Right renal cortex interstitium (tissue), 3 donors: ENCODE measurements at places on chromosomes 6 and 20.

GRCh38 chr6:52537001-52537753, 39.7 kb downstream of the TRAM2 start:
- DNase-seq = no peak

DNA sequence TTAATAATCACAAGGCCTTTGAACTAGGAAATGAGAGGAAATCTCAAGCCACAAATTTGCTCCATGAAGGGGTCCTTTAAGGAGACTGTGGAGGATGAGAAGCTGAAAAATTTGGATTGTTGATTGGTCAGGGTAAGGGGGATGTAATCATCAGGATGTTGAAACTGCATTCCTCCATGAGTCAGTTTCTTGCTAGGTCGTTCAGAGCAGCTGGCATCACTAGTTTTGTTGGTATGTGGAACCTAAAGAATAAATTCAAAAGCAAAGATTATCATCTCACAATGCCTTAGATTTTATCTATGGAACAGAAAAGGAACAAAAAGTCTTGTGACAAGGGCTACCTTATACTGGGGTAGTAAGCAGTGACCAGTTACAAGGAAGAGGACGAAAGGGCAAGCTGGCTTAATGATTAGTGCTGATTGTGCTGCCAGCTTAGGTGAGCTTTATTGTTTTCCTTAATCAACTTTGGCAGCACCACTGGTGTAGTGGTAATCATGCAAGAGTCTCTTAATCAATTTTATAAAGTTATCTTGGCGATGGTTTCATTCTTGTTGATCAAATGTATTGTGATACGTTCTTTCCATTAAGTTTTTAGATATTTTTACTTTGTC, 36.6 kb downstream of the CRISP2 start:
- DNase-seq = no peak

- no peak for DNase-seq
Measured at GRCh38 chr6:44025226-44025625, 102.0 kb downstream of the MRPL14 start.

GRCh38 chr6:147561726-147562125, 53.2 kb downstream of the SAMD5 start:
- DNase-seq = no peak

DNA sequence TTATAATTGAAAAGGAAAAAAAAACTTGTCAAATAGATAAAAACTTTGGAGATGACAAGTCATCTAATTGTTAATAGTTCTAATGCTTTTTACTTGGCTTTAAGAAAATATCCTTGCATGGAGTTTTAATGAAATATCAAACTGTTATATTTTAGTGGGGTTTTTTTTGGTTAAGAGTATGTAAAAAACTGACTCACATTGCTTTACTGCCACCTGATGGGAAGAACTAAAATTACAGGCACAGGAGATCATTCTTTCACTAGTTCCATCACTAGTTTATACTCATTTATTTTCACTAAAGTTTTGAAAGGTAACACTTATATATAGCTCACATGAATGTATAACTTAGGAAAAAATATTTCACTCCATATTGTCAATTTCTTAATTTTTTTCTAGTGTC, 309.1 kb downstream of the LMBRD1 start:
- DNase-seq = no peak

DNA sequence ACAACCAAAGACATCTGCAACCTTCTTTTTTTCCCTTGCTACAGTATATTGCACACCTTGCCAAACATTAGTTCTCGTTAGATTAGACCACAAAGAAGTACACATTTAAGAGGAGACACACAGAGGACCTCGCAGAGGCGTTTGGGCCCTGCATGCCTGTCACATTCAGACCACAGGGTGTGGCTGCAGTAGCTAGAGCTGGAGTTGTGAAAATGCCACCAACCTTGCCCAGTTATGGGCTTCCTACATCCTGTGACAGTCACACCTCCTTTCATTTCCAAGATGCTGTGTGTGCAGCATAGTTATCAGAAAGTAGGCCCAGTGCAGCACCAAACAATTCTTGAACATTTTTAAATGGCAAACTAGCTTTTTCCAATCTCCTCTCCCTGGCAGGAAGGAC, 2.4 kb downstream of the SYNE1 start:
- DNase-seq = no peak

DNA sequence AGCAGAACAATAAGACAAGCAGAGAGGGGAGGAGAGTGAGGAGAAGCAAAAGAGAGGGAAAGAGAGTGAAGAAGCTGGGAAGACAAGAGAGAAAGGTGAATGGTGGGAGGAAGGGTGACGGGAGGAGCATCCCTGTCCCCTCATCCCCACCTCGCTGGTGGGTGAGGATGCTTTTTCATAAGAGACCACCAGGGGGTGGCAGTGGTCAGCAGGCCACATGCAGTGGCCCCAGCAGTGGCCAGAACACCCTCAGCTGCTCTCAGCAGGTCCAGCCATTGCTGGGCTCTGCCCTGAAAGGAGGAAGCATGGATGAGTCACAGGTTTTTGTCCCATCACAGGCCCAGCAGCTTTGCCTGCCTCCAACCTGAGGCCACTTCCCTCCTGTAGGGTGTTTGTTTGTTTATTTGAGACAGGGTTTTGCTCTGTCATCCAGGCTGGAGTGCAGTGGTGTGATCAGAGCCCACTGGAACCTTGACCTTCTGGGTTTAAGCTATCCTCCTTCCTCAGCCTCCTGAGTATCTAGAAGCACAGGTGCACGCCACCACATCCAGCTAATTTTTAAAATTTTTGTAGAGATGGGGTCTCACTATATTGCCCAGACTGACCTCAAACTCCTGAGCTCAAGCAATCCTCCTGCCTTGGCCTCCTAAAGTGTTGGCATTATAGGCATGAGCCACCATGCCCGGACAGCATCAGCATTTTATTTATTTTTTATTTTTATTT, 24.0 kb downstream of the FGD2 start:
- no peak for DNase-seq

DNA sequence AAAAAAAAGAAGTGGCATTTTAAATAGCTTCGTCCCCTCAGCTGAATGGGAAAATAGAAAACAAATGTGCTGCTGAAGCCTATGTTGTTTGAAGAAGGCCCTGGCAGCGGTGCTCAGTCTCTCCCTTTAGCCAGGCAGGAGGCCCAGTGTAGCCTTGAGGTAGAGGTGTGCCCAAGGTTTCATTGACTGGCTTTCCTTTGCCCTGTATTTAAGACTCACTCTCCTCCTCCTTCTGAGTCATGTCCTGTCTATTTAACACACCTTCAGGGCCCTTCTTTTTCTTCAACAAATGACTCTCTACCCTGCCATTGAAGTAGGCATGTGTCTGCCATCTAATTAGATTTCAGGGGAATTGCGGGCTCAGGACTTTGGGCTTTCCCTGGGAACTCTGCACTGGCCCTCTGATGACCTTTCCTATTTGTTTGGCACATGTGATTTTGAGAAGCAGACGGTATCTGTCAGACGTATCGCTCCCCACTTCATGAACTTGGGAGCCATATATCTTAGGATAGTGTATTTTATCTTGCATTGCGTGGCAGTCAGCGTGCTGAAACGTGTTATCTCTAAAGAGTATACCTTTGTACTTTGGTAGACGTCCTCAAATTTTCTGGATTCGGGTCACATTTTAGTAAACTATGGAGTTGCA, 4.3 kb downstream of the TJAP1 start:
- no peak for DNase-seq

DNA sequence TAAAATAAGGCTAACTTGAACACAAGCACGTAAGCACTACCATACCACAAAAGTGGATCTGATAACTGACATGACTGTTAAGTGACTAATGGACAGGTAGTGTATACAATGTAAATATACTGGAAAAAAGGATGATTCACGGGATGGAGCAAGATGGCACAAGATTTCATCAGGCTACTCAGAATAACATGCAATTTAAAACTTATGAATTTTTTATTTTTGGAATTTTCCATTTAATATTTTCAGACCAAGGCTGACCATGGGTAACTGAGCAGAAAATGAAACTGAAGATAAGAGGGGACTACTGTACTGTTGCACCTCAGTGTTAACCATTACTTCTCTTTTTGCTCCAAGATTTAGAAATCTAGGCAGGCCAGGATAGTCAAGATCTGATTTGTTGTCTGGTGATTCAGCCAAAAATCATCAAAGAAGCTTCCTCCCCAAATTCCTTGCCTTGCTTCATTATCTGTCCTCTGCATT, 45.4 kb downstream of the TPBG start:
- DNase-seq = no peak

DNA sequence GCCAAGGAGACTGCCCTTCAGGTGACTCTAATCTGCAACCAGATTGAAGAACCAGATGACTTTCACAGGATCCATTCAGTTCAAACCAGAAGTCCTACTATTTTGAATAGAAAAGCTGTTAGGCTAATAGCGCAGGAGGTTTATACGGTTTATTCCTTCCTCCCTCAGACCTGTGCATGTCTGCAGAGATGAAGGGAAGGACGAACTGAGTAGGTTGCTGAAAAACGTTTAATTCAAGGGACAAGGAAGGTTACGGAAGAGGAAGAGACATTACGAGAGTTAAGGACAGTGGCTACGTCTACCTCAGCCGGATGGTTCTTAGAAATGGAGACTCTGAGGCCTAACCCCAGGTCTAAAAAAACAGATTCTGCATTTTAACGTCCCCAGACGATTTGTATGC, 978 bp downstream of the AURKA start:
- no peak for DNase-seq

DNA sequence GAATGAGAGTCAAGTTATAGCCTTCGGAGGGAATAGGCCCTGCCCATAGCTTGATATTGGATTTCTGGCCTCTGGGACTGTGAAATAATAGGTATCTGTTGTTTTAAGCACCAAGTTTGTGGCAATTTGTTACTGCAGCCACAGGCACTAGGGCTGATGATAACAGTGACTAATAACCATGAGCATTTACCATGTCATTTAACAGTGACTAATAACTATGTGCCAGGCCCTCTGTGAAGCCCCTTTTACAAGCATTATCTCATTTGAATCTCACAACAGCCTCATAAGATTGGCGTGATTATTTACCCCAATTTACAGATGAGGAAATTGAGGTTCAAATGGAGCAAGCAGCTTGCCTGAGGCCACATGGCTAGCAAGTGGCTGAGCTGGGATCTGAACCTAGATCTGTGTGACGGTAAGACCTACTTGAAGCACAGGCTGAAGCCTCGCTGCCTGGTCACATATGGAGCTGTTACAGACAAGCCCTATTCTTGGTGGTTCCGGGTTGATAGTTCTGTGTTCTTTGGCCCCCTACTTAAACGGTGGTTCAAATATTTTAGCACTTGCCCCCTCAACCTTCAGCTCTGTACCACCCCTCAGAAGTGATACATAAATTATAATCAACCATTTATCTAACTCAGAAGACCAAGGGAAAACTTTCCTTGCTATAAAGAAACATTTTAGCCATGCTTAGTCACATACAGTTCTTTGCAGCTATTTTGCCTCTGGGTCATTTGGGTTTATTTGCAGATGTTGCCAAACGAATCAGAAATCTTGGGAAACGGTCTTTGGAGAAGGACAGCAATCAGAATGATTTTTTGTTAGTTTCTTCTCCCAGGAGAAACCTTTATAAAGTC, 98.3 kb downstream of the ELOVL5 start:
- DNase-seq = no peak

- DNase-seq = no peak
Measured at GRCh38 chr6:130697995-130698535, 129.1 kb upstream of the SMLR1 start.

- DNase-seq = no peak
Measured at GRCh38 chr20:63099456-63100173, 92.9 kb upstream of the BHLHE23 start.

- no peak for DNase-seq
Measured at GRCh38 chr6:132490024-132490423, 22.9 kb downstream of the STX7 start.

DNA sequence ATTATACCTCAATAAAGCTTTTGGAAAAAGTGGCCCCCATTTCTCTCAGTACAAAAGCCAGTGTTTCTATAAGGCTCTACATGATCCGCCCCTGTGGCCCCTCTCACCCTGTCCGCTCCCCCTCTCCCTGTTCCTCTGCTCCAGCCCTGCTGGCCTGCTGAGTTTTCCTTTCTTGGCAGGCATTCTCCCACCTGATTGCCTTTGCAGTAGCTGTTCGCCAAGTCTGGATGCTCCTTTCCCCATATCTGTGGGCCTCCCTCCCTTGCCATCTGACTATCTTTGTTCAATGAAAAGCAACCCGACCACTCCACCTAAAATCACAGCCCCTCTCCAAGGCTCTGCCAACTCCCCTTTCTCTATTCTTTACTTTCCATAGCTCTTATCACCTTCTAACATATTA, 33.2 kb downstream of the CDH22 start:
- no peak for DNase-seq

- peak; percentile 57 for DNase-seq
Measured at GRCh38 chr6:26155061-26155930, 68.1 kb downstream of the HFE start.

DNA sequence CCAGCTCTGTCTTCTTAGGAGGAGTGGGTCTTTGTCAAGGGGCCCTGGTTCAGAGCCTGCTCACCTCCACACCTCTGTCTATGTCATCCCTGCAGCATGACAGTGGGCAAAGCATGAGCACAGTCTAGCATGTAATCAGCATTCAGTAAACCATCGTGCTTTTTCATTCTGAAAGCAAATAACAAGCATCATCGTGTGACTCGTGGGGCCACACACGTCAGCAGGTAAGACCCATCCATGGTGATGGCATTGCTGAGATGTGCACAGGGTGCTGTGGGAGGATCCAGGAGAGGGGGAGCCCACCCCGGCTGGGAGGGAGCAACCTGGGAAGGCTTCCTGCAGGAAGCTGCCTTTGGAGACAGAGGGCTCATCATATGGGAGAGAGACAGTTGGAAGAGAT, 106.7 kb downstream of the TMEM242 start:
- no peak for DNase-seq

DNA sequence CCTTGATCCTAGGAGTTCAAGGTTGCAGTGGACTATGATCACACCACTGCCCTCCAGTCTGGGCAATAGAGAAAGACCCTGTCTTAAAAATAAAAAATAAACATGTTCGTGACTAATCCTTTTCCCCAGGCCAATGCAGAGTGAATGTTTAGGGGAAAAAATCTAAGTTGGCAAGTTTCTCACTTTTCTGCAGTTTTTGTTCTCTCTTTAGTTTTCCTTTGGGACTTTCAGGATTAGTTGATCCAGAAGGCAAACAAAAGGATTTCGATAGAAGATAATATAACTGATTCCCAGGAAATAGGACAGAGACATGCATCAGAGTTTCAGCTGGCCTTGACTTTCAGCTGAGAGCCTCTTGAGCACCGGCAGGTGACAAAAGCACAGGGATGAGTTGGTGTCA, 53.3 kb downstream of the SOD2 start:
- no peak for DNase-seq

- no peak for DNase-seq
Measured at GRCh38 chr6:32397252-32397920, 9.6 kb downstream of the BTNL2 start.
